Fibroblast of skin of back (primary cell): ENCODE measurements at places on chromosomes 5 and 9.

GRCh38 chr5:80569961-80570786, at the start of gene ANKRD34B:
Gene ANKRD34B (minus strand): TSS chr5:80570280. CDS start chr5:80560019, 10,261 bp downstream.
- peak; percentile 7 for DNase-seq

DNA sequence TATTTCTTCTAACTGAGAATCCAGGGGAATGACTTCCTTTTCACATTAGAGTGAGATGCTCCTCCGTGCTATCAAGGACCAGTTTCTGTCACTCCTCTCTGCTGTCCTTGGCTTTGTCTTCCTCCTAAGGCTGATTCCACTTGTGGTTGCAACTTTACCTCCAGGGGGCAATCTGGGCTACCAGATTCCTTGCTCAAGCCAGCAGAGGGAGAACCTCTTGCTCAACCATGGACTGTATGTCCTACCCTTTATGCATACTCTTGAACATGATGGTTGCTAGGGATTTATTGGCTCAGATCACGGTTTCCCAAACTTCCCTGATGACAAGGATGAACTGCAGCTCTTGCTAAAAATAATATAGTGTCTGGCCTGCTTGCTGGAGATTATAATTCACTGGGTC, 24.0 kb downstream of the NNT start:
- DNase-seq = peak; percentile 66

GRCh38 chr9:16450578-16450977, 419.9 kb downstream of the BNC2 start:
- DNase-seq = no peak

DNA sequence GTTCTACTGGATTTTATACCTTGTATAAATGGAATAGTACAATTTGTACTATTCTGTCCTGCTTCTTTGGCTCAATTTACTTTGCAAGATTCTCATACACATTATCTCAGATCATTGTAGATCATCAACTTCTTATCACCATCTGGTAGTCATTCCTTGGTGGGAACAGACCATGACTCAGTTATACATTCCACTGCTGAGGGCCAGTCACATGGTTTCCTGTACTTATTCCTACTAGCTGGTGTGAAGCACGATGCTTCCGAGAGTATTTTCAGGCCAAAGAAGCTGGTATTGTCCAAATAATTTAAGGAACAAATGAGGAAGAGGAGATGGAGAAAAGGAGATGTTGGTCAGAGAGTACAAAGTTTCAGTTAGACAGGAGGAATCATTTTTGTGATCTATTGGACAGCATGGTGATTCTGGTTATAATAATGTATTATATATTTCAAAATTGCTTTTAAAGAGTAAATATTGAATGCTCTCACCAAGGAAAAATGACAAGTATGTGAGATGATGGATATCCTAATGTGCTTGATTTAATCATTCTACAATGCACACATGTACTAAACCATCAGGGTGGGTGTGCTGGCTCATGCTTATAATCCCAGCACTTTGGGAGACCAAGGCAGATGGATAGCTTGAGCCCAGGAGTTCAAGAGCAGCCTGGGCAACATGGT, 124.1 kb downstream of the SYK start:
- peak; percentile 93 for DNase-seq

DNA sequence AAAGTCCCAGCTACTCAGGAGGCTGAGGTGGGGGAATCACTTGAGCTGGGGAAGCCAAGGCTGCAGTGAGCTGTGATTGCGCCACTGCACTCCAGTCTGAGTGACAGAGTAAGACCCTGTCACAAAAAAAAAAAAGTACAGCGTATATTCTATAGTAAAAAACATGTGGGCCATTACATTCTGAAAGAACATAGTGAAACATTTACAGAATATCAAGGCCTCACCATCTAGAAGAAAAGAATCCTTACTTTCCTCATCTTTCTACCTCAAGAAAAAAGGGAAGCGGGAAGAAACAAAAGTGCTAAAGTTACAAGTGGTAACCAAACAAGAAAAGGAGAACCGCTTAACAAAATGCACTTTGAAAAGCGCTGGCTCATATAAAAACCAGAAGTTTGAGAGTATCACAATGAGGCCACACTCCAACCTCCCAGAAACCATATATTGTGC, 5.7 kb upstream of the SYK start:
- DNase-seq = no peak

DNA sequence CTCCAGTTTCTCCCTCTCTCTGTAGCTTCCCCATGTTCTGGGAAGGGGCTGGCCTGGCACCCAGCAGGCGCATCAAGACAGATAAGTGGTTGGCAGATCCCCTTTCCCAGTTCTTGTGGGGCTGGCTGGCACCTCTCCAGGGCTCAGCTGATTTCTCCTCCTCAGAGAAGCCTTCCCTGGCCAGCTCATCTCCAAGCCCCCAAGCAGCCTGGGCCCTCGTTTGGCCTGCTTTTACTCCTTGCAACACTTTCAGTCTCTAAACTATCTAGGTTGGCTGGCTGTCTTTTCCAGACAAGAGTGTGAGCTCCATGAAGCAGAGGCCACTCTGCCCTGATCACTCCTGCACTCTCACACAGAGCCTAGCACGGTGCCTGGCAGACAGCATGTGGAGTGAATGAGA, 13.5 kb downstream of the MACROH2A1 start:
- no peak for DNase-seq

- DNase-seq = no peak
These were observed 205.3 kb downstream of the CDH10 start for GRCh38 chr5:24439465-24439864.

GRCh38 chr9:3541206-3541605, 15.4 kb upstream of the RFX3 start:
- DNase-seq = no peak

DNA sequence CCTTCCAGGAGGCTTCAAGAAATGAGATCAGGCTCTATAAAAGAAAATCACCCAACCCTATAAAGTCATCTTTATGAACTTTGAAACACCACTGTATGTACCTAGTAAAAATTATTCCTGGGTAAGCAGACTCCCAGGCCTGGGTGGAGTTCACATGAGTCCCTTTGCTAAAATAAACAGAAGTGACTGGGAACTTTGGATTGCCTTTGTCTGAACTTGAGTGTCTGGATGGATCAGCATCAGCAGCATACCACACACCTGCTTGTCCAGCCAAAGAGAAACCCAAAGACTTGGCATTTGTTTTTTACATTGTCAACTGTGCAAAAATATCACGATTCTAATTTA, 79.6 kb upstream of the CDKN2B start:
- peak; percentile 68 for DNase-seq

DNA sequence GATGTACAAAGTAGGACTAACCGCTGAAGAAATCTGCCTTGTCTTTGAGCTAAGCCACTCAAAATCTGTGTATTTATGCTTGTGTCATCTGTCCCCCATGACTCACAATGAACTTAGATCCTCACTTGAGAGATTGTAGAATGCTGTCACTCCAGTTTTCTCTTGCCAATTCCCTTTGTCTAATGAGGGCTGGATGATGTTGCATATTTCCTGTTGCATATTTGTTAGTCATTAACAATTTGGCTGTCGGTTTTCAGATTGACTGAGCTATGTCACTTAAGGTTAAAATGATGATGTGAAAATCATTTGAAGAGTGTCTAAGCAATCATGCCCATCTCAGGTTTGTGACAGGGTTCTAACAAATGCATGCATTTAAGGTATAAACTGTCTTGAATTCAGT, 481.7 kb downstream of the CDH10 start:
- DNase-seq = peak; percentile 16

DNA sequence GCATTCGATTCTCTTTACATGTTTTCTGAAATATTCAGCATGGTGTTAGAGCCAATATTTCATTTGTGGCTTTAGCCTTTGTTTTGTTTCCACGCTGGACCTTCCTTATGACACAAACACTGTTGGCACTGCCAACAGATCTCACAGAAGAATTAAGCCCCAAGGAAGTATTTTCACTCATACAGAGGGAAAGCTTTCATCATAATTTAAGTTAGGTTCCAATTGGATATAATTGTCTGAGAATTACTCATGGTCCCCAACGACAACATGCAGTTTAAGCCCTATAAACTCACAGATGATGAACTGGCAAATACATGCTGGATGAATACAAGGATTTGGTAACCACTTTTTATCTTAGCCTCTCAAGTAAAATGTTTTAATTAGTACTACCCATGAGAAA, 259.5 kb downstream of the EBF1 start:
- DNase-seq = no peak

GRCh38 chr5:174198541-174198940, 153.0 kb downstream of the NSG2 start:
- no peak for DNase-seq
